KBM-7 (cell line): ENCODE measurements at places on chromosomes 13 and 19.

DNA sequence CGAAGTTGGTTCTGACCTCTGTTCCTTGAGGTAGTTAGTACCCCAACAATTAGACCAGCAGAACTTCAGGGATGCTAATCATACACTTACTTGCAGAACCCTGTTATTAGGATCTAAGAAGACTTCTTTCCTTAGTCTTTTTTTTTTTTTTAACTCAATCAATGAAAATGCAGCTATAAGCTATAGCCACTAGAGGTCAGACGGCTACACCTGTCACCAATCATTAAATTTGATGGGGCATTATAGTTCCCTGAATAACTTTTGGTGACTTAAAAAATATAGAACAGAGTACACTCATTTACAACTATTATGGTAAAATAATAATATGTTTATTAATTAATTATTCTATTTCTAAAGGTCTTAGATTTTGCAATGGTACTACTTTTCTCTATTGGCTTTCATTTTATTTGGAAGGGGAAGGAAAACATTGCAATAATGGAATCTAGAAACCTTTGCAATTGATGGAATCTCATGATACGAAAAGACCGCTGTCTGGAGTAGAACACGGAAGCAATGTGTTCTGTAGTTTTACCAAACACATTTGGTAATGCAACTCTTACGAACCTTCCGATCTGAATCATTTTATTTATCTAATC is 483.2 kb downstream of the DIAPH3 start:
- peak; percentile 50 for DNase-seq

DNA sequence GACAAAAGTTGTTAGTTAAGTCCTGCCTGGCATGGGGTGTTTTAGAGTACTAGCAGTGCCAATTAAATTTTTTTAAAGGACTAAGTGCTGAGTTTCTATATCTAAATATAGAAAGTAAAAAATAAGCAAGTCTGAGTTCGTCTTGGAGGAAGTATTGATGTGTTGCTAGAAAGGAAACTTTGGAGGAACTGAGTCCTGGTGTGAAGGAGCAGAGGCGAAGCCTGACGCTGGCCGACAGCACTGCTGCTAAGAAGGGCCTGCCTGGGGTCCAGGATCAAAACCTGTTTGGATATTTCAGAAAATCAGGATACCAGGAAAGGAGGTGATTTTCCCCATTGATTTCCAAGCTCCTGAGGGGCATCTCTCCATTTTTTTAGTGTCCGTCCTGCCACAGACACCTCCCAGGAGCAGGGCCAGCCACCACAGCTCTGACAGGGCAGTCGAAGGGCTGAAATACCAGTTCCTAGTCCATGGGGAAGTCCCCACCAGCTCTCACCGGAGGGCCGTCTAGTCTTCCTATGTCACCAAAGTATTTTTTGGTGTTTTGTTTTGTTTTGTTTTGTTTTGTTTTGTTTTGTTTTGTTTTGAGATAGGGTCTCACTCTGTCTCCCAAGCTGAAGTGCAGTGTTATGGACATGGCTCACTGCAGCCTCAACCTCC is 38.2 kb upstream of the NPAS1 start:
- no peak for DNase-seq

DNA sequence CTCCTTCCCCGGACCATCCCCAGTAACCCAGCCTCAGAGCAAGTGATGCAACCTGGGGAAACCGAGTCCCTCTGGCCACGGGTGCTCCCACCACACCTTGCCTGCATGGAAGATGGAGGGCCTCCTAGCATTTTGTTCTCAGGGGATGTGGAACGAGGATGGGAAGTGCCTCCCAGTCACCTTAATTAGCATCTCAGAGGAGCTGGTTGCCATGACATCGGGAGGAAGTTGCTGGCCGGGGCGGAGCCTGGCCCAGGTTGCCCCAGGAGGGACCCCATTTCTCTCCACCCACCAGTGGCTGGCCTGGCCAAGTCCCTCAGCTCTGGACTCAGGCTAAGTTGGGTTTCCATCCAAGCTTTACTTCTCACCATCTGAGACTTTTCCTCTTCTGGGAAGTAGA is 24.1 kb upstream of the PTPRS start:
- DNase-seq, result no peak

- DNase-seq, result no peak
Observed at GRCh38 chr13:113637262-113638160, 20.5 kb downstream of the ATP4B start.

DNA sequence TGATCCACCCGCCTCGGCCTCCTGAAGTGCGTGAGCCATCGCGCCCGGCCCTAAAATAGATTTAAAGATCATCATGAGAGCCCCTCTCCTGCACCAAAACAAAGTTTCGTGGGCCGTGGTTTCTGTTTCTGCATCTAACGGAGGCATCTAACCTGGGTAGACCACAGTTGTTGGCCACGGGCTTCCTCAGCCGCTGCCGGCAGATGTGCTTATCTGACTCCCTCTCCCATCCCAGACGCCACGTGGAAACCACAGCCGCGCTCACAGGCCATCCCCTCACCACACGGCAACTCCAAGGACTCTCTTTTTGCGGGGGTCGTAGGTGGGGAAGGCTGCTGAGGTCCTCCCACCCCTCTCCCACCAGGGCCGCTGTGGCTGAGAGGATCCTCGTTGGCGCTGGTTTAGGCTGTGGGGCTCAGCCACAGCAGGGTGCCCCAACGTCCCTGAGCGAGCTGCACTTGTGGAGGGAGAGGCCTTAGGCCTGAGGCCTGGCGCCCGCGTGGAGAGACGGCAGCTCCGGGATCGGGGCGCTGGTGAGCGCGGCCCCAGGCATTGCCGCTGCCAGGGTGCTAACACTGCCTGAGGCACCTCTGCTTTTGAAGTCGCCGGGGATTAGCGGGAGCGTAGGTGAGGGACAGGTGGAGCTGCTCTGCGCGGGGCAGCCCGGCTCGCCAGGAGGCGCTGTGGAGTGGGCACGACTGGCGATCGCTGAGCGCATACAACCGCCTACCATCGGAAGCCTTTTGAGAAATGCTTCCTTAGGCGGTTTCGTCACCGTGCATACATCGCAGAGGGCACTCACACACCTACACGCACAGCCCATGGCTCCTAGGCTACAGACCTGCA is 8.9 kb downstream of the ZSCAN1 start:
- DNase-seq, result no peak

GRCh38 chr13:44278166-44278565 is 95.5 kb upstream of the SERP2 start:
- DNase-seq, result no peak

DNA sequence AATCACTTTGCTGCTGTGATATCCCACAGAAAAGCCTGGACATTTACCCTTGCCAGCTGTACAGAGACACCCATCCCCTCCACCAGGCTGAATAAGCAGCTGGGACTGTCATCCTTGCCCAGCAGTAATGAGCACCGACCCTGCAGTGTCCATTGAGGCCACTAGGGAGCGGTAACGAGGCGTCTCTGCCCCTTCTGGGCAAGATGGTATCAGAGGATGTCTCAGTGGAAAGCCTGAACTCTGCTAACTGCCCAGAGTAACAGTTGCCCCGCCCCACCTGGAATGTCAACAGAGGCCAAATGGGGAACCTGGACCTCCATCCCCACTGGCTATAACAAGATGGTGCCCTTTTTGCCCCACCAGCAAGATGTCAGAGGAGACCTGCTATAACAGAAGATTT is 22.8 kb upstream of the CEACAM20 start:
- peak; percentile 90 for DNase-seq

GRCh38 chr13:112106478-112107141 is 39.7 kb downstream of the SOX1 start:
- no peak for DNase-seq

DNA sequence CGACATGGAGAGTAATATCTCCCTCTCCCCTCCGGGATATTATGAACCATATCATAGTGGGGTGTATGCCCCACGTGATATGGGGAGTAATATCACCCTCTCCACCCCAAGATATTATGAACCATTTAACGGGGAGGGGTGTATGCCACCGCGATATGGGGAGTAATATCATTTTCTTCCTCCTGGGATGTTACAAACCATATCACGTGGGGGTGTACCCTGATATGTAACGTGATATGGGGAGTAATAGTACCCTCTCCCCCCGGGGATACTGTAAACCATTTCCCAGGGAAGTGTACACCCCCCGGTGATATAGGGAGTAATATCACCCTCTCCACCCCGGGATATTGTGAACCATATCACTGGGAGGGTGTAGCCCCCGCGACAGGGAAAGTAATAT is 62.1 kb downstream of the ERICH4 start:
- DNase-seq, result no peak

DNA sequence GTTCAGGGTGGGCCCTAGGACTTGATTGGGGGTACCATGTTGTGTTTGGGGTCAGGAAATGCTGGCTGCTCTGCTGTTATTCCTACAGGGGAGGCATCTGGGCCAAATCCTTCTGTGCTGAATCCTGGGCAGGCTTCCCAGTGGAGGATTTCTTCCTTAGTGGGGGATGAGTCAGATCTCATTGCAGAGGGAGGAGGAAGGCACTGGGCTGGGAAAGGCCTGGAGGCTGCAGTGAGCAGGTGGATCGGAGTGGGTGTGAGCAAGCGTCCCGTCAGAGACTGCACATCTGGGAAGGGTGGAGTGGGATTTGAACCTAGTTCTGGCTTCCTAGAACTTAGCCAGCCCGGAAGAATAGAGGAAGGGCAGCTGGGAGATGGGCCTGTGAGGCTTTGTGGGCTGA is 11.5 kb downstream of the CCDC124 start:
- DNase-seq, result no peak

DNA sequence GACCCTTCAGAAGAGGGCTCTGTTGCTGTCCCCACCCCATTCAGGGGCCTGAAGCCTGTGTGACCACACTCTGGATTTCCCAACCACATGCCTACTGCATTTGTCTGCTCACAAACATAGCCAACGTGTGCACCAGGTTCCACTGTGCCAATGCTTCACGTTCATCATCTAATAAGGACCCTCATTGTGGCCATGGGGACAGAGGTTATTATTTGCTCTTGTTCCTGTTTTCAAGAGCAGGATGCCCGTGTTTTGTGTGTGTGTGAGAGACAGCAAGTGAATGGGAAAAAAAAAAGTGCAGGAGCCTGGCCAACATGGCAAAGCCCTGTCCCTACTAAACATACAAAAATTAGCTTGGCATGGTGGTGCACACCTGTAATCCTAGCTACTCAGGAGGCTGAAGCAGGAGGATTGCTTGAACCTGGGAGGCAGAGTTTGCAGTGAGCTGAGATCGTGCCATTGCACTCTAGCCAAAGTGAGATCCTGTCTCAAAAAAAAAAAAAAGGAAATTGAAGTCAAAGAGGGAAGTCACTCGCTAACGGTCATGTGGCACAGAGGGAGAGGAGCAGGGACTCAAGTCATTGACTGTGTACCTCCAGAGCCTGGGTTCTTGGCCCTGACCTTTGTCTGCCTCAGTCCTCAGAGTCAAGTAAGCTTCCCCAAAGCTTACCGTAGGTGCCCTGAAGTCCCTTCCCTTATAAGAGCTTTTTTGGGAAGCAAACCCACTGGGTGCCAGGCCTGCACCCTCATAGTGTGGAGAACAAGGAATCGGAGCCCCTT is 6.9 kb downstream of the B3GNT8 start:
- DNase-seq, result peak; percentile 86

GRCh38 chr19:45444318-45445041 is 20.8 kb upstream of the ERCC1 start:
- peak; percentile 62 for DNase-seq

- DNase-seq, result no peak
Observed at GRCh38 chr13:113168211-113168610, 9.8 kb downstream of the PROZ start.

DNA sequence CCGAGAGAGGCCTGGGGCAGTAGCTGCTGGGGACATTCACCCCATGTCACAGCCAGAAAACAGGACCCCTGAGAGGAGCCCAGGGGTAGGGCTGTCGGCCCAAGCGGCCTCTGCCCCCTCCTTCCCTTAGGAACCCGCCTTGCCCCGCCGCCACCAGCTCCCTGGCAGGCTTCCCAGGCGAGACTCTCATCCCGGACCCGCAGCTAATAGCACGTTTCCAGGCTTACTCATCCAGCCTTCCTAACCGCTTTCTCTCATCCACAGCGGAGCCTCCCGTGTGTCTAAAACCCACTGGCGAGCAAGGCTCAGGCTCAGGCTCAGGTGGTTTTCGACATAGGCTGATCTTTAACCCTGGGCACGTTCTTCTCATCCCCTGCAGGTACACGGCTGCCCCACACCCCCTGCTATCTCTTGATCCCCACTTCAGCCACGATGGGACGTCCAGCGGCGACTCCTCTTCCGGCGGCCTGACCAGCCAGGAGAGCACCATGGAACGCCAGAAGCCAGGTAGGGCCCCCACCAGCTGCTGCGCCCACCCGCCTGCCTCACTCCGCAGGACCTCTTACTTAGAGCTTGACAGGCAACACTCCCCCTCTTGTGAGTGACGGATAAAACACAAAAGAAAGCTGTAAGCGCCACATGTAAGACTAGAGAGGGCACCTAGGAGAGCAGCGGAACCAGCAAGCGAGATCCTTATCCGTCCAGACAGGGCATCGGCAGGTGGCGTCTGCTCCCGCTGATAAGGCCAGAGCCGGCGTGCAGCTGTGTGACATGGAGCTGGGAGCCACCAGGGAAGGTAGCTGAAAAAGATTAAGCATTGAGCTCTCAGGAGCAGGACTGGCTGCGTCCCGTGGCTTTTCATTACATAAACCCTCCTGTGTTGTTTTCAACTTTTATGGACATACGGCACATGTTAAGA is 71.3 kb downstream of the DPF1 start:
- DNase-seq, result no peak

DNA sequence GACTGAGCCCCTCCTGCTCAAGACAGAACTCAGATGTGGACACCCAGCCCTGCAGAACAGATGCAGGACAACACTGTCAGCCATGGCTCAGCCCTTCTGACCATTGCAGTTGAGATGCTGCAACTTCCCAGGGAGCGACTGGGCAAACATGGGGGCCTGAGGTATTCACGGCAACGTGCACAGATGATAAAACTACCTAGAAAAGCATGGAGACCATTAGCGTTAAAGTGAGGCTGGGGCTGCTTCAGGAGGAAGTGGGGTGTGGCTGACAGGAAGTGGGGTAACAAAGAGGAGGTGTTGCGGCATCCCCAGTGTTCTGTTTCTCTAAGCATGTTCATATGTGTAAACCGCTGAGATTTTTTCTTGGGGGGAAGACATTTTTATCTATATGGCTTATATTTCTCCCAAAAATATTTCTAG is 1.3 kb upstream of the SIGLEC9 start:
- no peak for DNase-seq

DNA sequence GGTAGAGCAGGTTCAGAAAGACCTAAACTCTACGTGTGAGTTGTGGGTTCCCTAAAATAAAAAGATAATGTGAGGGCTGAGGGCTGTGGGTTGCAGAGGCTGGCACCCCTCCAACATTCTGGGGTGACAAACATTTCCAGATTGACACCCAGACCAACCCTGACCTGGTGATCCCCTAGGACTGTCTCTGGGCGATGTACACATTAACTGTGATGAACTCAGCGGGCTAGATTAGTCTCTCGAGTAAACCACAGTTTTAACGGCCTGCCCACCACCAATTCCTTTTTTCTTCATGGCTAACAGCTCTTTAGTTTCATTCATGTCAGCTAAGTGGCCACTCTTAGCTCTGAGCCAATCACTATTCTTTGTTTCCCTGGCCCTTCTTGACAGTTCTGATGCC is 24.8 kb downstream of the SIAH3 start:
- DNase-seq, result peak; percentile 40
